ENCODE measurements at places on chromosomes 3 and 15.
A peak's percentile ranks its signal among the peaks of the same experiment; 100 is the strongest.

GRCh38 chr3:196121066-196121465 lies 39.2 kb upstream of the TFRC start:
- DNase-seq = no peak

- DNase-seq = no peak
Measured at GRCh38 chr15:78147566-78147965, 1.6 kb upstream of the IDH3A start.

DNA sequence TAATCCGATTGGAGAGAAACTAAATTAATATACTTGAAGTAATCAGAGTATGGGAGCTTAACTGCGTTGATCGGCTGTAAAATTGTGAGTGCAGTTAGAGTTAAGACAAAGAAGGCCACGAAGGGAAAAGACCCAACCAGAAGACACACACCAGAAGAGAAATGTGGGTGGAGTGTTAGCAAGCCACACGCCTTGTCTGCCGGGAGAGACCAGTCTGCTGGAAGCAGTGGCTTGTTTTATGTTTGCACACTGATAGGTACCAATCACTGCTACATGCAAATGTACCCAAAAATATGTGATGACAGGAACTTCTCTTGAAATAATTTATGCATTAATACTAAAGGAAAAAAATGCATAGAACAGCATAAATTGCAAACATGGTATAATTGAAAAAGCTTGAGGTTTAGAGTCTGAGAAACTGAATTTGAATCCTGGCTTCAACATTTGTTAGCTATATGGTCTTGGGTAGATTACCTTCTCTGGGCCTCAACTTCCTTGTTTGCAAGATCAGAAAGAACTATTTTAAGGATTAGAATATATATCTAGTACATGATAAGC lies 23.1 kb downstream of the EEFSEC start:
- DNase-seq = no peak

DNA sequence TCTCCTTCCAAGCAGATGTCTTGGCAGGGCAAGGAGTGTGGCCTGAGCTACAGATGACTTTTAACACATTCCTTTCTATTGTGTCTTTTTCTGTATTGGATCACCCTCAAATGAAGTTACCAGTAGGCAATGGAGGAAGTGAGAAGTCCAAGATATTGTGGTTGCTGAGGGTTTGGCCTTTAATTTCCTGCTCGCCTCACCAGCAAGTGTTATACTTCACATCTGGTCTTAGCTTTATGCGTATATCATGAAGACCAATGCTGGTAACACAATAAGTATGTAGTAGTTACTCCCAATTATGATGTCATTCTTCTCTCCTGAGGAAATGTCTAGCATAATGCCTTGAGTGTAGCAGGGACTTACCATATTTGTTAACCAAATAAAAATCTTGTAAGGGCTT lies 179.9 kb downstream of the ZIC1 start:
- peak; percentile 30 for DNase-seq

DNA sequence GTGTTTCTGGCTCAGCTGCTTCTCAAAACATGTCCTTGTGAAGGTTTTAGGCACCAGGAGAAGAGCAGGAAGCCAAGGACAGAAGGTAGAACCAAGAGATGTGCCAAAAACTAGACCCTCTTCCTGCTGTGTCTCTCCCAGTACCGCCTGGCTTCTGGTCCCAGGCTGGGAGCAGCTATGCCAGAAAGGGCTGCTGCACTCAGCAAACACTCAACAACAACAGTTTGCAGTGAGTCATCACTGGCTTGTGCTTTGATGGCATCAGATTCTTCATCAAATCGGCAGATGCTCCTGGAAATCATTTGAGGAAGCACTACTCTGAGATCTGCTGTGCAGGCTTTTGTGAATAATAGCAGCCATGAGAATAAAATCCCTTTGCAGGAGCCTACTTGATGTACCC lies 63.2 kb downstream of the DGKG start:
- peak; percentile 22 for DNase-seq

- no peak for DNase-seq
Measured at GRCh38 chr3:139629033-139629432, 48.7 kb downstream of the NMNAT3 start.

DNA sequence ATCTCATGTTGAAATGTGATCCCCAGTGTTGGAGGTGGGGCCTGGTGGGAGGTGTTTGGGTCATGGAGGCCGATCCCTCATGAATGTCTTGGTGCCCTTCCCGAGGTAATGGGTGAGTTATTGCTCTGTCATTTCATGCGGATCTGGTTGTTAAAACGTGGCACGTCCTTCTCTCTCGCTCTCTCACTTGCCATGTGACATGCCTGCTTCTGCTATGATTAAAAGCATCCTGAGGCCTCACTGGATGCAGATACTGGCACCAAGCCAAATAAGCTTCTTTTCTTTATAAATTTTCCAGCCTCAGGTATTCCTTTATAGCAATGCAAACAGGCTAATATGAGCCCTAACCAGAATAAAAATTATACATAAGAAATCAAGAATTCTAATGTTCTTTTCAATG lies 31.7 kb upstream of the HACD2 start:
- DNase-seq = no peak

- no peak for DNase-seq
Measured at GRCh38 chr3:67388738-67389137, 265.7 kb downstream of the SUCLG2 start.

DNA sequence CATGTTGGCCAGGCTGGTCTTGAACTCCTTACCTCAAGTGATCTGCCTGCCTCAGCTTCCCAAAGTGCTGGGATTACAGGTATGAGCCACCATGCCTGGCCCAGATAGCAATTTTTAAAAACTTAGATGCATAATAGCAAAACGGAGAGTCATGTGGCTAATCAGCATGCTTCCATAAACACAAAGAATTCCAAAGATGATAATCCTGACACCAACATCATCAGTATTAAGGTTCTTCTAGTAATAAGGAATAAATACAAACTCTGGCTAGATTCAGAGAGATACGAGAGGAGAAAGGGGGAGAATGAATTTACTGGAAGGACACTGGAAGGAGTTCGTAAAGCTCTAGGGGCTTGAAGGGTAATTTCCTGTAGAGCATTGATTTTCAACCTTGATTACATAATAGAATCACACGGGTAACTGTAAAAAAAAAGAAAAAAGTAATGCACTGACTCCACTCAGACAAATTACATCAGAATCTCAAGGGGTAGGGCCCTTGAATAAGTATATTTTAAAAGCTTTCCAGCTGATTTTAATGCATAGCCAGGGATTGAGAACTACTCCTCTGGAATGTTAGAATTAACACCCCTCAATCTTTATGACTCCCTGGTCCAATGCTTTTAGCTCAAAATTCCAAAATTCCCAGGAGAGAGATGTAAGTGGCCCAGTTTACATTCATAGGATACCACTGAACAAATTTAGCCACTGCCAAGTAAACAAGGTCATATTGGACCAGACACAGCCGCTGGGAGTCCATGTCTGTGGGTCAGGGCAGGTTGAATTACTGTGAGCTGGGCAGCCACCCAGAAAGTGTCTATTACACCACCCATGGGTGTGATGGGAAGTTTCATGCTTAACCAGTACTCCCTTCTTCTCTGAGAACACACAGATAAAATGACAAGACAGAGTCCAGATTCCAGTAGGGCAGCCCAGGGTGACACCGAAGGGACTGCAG lies 243.9 kb downstream of the TBL1XR1 start:
- peak; percentile 71 for DNase-seq

DNA sequence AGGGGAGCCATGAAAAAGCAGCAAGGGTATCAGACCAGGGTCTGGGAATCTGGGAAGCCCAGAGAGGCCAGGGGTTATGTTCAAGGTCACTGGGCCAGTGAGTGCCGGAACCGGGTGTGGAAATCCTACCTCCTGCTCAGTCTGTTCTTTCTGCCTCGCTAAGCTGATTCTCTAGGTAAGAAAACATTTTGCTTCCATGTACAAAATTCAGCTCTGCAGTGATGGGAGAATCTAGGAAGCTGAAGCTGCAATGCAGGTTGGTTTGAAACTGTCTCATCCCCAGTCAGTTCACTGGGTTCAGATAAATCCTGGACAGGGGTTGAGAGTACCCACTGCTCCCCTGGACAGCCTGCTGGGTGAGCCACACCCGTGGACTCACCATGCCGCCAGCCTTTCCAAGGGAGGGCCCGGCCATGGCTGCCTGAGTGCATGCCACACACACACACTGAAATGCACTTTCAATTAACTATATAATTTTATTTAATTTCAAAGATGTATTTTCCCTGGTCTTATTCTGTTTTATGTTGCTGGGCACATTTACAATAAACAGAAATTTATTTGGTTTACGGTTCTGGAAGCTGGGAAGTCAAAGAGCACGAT lies 108.4 kb downstream of the CORO2B start:
- no peak for DNase-seq

- peak; percentile 51 for DNase-seq
Measured at GRCh38 chr15:94056314-94056713, 175.0 kb upstream of the MCTP2 start.

DNA sequence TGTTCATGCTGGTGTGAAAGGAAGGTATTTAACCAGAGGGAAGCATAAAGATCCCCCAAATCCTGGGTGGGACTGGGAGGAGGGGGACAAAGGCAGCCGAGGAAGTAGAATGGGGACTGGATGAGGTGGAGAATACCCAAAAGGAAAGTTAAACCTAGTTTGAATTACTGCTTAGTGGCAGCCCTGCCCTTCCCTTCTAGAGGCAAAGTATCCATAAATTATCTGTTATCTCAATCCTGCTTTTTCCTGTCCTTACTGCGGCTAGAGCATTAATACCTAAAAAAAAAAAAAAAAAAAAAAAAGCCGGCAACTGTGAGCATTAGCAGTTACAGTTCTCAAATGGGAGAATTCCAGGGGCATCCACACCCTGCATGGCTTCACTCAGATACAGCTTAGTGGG lies 139.0 kb downstream of the RYR3 start:
- no peak for DNase-seq

DNA sequence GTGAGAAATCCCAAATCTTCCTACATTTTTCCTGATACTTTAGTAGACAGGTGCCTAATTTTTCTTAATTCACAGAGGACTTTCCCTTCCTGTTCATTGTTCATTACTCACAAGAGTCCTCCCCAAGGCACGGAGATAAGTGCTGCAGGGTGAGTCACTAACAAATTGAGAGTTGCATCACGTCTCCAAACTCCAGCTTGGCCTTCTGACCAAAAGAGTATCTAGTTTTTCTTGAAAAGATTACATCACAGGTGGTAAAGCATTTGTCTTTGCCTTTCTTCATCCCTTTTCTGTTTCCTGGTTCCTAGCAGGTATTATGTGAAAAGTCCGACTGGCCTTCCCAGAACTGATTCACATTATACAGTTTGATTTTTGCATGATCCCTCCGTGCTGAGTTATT lies 24.9 kb upstream of the RASGRP1 start:
- peak; percentile 76 for DNase-seq

GRCh38 chr3:195131176-195131575 lies 139.8 kb downstream of the XXYLT1 start:
- no peak for DNase-seq

- no peak for DNase-seq
Measured at GRCh38 chr3:144865948-144866347, 894.3 kb downstream of the DIPK2A start.
